ENCODE measurements at places on chromosomes 4 and X.

- DNase-seq, result peak; percentile 78
Measured at GRCh38 chr4:15149839-15150592, 147.7 kb downstream of the CPEB2 start.

DNA sequence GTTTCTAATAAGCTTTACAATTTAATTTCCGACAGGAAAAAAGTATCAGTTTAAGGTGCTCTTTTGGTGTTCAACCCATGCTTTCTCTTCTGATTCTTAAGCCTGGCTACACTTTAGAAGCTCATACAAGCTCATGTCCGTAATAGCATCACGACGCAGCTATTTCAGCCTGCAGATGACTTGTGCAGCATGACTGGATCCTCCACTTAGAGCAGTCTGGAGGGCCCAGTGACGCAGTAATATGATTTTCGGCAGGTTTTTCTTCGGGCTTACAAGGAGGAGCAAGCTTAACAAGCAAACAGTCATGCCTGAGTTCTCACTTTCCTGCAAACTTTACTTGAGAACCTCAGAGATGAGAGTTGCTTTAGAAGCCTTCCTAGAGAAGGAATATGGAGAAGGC is 85.3 kb upstream of the MAML3 start:
- DNase-seq, result no peak

DNA sequence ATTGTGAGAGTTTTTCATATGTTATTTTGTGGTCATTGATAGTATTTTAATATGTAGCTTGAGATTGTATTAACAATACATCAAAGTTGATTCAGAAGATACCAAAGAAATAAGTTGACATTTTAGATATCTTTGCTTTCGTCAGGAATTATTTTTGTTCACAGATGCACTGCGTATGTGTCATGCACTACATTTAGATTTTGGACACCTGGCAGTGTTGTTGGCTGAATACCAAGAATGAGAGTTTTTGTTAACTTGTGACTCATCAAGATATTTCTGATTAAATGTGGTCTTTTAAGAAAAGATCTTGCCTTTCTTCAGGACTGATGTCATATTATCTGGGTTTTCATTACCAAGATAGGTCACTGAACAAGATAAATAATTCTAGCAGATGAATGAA is 633.4 kb downstream of the CENPC start:
- no peak for DNase-seq

GRCh38 chrX:53580742-53581504 is 105.6 kb downstream of the HUWE1 start:
- no peak for DNase-seq

- DNase-seq, result no peak
Measured at GRCh38 chr4:4269856-4270255, 20.1 kb downstream of the LYAR start.

- DNase-seq, result no peak
Measured at GRCh38 chr4:149347139-149347538, 468.5 kb downstream of the IQCM start.

DNA sequence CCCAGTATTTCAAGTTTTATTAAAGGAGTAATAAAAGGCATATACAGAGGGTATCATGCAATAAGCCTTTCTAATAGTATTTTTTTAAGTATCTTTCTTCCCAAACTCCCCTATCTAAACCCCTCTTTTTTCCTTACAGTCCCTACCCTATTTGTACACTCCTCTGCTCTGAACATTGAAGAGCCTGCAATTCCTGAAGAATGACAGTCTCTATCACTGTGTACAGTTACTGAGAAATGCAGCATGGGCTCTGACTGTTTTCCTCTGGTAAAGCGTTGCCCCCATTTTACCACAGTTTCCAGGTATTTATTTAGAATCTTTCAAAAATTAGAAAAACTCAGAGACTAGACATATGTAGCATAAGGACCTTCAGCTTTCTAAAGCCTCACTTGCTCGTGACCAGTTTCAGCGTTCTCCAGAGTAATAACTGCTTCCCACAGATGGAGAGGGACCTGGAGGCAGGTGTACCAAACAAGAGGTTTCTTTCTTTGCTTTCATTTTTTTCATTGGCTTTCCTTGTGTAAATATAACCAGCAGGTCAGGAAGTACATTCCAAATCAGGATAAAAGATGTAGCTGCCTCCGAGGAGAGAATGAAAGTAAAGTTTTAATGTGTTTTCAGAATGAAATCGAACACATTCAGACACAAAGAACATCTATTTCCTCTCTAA is 230.8 kb downstream of the CFAP299 start:
- DNase-seq, result no peak

DNA sequence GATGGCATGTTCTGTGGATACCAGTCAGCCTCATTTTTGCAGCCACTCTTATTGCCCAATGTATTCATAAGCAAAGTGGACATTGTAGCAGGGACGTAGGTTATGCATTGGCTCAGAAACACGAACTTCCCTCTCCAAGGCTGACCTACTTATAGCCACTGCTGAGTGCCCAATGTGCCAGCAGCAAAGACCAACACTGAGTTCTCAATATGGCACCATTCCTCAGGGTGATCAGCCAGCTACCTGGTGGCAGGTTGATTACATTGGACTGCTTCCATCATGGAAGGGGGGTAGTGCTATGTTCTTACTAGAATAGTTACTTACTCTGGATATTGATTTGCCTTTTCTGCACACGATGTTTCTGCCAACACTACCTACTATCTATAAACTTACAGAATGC is 306.9 kb downstream of the KCNIP4 start:
- DNase-seq, result no peak

GRCh38 chr4:10384974-10385373 is 72.3 kb downstream of the ZNF518B start:
- no peak for DNase-seq

DNA sequence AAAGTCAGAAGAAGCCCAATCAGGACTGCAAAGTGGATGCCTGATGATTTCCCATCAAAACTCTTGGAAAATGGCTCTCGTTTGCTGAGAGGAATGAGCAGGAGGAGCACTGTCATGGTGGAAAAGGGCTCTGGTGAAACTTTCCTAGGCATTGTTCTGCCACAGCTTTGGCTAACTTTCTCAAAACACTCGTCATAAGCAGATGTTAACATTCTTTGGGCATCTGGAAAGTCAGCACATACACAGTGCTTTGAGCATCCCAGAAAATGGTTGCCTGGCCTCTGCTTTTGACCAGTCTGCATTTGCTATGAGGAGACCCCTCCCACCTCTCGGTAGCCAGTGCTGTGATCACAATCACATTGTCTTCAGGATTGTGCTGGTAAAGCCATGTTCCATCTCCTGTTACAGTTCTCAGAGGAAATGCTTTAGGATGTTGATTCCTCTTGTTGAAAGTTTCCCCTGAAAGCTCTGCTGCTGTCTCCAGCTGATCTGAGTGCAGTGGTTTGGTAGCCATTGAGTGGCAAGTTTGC is 25.2 kb upstream of the TBC1D14 start:
- DNase-seq, result no peak

GRCh38 chr4:98519268-98519977 is 139.0 kb downstream of the TSPAN5 start:
- DNase-seq, result no peak

DNA sequence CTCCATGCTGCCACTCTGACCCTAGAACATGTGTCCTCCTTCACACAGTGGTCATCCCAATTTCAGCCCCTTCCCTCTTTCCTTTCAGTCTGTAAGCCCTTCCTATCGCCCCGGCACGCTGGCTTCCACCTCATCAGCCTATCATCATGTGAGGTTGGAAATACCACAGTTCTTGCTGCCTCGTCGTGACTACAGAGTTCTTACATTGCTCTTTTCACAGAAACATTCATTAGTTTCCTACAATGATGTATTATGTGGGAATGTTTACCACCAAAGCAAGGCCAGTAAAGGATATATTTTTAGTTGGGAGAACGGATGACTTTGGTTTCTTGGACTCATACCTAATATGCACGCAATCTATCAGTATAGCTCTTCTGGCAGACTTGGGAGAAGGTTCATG is 169.5 kb upstream of the BOD1L1 start:
- no peak for DNase-seq

DNA sequence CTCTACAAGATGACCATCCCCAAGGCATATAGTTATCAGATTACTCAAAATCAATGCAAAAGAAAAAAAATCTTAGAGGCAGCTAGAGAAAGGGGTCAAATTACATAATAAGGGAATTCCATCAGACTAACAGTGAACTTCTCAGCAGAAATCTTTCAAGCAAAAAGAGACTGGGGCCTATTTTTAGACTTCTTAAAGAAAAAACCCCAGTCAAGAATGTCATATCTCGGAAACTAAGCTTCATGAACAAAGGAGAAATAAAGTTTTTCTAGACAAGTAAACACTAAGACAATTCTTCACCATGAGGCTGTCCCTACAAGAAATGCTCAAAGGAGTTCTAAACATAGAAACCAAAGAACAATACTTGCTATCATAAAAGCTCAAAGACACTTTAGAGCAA is 51.7 kb downstream of the RAB28 start:
- DNase-seq, result no peak

GRCh38 chrX:20139966-20140365 is 1.7 kb downstream of the EIF1AX start:
- DNase-seq, result no peak

GRCh38 chrX:24890677-24891076 is 125.1 kb downstream of the ARX start:
- DNase-seq, result no peak

DNA sequence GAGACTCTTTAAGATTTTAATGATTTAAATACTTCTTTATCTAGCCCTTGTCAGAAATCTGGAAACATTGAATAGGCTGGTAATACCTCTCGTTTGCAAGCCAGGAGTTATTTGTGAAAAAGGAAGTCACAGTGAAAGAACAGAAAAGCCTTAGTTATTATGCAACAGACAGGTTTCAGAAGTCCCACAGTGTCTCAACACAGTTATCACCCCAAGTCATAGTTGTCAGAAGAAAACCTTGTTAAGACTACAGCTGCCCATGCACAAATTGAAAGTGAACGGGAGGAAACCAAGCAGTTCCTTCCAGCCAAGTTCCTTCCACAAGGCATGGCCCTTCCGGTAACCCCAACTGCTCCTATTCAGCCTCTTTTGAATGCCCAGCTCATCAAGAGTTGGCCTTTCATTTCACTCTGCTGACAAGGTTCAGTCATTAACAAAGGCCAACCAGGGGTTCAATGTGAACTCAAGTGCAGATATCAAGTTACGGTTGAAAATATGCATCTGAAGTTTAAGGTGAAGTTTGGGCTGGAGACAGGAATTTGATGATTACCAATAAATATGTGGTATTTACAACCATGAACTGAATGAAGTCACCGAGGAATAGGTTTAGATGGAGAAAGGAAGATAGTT is 15.6 kb downstream of the ALPK1 start:
- no peak for DNase-seq

DNA sequence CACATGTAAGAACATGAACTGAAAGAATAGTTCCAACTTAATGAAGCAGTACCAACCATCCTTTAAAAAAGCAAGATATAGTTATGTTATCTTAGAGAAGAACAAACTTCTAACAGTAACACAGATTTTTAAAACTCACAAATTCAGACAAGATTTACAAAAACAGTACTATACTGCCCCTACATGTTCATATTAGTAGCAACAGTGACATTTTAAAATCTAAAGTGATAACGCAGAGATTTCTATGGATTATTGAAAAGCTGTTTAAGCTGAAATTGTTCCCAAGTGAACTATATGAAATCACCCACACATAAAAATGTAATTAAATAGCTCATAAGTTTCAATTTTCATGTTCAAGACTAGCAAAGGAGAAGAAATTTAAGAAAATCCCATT is 166.0 kb downstream of the FBXW7 start:
- no peak for DNase-seq

- DNase-seq, result no peak
Measured at GRCh38 chr4:12679217-12679616, 804.9 kb downstream of the RAB28 start.

DNA sequence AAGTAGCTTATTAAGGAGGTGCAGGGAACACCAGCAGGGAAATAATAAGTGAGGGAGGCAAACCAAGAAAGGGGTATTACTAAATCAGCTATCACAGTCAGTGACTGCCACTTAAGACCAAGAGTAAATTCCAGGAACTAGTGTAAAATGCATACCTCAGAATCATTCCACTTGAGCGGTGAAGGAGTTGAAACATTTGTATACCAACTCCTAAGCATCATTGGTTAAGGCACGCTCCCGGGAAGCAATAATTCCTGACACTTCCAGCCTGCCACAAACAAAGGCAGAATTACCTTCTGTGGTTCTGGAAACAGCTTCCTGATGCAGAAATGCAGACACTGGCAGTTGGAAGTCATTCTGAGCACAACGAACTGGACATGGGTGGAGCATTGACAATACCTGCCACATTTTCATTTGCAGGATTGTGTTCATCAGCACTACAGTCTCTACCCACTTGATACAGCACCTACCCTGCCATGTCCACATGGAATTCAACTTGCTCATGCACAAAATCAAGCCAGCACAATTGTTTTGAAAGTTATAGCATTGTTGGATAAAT is 82.1 kb downstream of the PPP1R2C start:
- no peak for DNase-seq

DNA sequence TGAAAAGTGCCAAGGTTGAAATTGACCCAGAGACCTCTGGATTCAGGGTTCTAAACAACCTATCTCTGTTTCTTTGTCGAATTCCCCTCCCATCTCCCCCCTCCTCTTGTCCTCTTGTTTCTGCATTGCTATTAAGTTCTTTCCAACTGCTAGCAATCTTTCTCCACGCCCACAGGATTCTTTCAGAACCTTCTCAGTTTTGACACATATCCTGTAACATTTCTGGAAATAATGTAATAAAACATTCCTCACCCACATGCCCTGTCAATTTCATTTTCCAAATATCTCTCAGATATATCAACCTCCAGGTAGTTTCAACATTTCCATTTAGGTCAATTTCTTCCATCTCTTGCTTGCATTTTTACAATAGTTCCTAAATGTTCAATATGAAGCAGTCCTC is 1105.9 kb downstream of the ARAP2 start:
- DNase-seq, result no peak

DNA sequence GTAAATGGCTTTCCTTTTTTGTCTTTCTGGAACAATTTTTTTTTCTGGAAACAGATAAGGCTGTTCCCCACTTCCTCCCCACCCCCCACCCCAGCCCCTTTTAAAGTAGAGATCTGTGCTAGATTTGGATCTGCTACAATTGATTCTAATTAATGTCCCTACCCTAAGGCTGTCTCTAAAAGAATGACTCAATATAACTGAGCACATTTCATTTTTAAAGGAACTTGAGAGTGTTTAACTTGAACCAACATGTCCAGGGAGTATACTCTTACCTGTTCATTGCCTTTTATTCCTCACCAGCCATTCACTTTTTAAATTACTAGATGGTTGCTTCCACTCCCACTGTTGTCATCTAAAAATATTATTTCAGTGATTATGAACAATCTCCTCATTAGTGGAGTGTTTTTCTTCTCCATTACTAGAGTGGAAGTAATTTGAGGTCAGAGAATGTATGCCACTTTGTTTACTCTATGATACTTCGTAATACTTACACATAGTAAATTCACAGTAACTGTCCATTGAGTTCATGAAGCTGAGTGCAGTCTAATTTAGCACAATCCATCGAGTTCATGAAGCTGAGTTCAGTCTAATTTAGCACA is 14.1 kb upstream of the CNOT6L start:
- DNase-seq, result no peak

DNA sequence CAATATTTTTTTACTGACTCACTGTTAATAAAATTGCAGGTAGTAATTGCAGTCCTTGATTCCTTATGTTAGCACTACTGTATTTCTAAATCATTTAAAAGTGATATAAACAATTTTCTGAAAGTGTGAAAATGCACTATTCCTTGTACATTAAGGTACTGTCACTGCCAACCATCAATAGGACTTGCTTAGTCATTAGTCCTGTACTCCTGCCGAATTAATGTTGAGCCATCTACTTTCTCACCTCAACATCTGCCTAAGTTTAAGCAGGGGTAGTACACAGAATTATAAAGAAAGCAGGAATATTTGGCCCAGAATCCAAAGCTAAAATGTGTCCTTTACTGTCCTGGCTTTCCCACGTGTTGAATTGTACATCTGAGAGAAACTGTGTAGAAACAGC is 87.0 kb upstream of the TRPC3 start:
- DNase-seq, result no peak

Data from tibial artery (tissue), 4 donors.